ENCODE measurements at places on chromosomes 11 and 22.

GRCh38 chr22:41446057-41446501 is 522 bp downstream of the TOB2 start:
- DNase-seq: no peak

DNA sequence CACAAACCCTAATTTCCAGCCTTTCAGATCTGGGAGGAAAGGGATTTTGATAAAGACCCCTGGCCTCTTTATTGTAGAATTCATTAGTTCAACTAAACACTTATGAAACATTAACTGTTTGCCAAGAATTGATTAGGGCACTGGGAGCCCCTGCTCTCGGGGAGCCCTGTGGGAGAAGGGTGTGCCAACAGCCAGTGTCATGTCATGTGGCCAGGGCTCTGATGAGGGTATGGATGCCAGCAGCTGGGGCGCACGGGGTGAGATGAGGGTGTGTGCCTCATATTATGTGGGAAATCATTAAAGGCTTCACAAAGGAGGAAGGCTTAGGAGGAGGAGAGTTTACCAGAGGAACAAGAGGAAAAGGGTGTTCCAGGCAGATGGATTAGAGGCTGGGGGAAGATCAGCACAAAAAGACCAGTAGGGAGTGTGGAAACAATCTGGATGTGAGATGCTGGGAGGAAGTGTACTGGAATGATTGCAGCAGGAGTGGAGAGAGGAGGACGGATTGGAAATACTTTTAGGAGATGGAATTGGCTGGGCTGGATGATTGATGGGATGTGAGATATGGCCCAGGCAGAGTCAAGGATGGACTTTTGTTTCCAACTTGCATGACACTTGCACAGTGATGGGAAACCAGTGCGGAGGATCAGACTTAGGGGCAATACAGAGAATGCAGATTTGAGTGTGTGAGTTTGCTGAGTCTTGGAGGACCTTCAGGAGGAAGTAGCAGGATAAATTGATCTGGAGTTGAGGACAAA is 137.8 kb downstream of the CSNK2A3 start:
- DNase-seq: no peak

GRCh38 chr11:83093634-83094033 is 21.9 kb upstream of the RAB30 start:
- DNase-seq: no peak

GRCh38 chr22:48692734-48693376 is 1134.8 kb downstream of the BRD1 start:
- no peak for DNase-seq

DNA sequence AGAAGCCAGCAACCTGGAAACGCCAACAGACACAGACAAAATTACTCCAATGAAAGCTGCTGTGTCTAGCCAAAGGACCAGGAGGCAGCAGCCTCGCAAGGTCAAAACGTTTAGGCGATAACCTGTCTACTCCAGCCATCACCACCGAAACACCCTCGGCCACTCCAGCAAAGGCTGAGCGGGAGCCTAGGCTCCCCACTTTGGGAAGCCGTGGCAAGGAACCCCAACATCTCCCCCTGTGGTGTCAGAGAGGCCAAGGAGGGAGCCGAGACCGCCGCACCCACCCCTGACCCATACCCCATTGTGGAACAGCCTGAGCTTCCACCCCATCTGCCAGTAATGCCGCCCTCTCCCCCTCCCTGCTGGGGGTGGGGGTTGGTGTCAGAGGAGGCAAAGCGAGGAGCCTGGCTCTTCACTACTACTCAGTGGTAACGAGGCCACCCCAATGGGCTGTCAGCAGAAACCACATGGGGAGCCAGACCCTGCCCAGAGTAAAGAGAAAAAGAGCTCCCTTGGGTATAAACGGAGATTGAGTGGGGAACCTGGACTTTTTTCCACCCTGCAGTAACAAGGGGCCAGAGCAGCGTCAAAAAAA is 33.9 kb upstream of the SEPTIN5 start:
- no peak for DNase-seq

DNA sequence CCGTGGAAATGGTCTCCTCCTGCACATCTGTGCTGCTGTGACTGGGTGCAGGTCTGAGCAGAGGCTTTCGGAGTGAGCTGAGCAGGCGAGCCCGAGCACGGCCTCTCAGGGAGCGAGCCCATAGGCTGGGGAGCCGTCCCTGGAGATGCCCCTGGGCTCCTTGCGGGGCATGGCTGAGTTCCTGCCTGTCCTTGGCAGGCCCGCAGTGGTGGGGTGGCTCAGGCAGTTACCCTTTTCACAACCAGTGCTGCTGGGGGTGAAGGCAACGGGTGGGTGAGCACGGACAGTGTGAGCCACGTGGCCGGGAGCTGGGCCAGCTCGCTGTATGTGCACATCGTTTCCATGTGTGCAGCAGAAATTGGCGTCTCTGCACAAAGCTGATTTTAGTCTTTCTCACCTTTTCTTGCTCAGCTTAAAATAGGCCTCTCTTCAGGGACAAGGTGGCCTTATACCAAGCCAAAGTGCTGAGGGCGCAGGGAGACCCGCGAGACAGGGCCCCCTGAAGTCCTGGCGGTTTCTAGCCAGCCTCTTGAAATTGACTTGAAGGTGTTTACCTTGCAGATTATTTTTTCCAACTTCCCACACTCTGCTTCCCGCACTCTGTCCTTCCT is at the start of gene TP53AIP1:
Gene TP53AIP1 (minus strand): TSS at position 55 of the 611 bp plus-strand sequence. CDS start 5,053 bp downstream, outside the sequence.
- no peak for DNase-seq

DNA sequence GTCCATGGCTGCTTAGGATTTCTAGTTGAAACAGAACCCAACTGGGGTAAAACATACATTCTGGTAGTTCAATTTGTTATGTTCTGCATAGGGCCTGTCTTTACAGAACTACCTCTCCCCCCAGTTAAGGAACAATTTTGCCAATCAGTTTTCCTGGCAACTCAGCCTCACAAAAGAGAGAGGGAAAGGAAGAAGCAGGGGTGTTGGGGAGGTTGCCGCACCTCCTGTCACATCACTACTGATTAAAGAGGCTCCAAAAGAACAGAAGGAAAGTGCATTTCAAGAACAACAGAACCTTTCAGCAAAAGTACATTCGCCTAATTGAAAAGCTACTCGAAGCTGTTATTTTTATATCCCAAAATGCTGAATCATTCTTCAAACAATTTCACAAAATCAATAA is 217.6 kb downstream of the CADM1 start:
- no peak for DNase-seq

DNA sequence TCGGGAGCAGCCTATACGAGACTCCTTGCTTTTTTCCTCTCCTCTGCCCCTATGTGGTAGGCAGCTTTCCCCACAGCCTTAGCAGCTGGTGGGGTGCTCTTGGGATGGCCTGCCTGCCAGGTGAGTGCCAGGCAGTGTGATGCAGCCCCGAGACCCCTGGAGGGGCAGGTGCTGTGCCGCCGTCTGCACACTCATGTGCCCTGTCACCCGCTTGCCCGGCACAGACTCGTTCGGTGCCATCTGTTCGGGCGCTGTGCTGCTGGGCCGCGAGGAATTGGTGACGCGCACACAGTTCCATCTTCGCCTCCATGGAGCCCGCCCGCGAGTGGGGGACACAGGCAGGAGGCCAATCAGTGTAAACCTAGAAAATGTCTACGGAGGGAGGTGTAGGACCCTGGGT is 15.1 kb downstream of the TRMU start:
- DNase-seq: no peak

DNA sequence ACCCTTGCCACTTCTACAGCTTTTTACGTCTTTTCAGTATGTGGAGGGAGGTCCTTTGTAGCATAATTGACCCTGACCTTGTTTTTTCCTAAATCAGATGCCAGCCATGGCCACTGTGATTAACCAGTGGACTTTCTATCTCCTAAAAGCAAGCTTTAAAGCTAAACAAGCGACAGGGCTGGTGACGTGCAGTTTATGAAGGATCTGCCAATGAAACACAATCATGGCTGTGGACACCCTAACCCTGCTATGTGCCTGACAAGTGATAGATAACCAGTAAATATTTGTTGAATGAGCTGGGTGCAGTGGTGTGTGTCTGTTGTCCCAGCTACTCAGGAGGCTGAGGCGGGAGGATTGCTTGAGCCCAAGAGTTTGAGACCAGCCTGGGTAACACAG is 64.2 kb downstream of the LIF start:
- no peak for DNase-seq

- no peak for DNase-seq
Observed at GRCh38 chr11:34558673-34559072, 45.1 kb upstream of the ELF5 start.

- no peak for DNase-seq
Observed at GRCh38 chr22:42217019-42217751, 53.3 kb downstream of the TCF20 start.

GRCh38 chr22:37303821-37304274 is 21.5 kb downstream of the CYTH4 start:
- no peak for DNase-seq

GRCh38 chr11:123203934-123204333 is 8.9 kb upstream of the CLMP start:
- no peak for DNase-seq

GRCh38 chr11:22707119-22707899 is 40.9 kb downstream of the GAS2 start:
- no peak for DNase-seq

DNA sequence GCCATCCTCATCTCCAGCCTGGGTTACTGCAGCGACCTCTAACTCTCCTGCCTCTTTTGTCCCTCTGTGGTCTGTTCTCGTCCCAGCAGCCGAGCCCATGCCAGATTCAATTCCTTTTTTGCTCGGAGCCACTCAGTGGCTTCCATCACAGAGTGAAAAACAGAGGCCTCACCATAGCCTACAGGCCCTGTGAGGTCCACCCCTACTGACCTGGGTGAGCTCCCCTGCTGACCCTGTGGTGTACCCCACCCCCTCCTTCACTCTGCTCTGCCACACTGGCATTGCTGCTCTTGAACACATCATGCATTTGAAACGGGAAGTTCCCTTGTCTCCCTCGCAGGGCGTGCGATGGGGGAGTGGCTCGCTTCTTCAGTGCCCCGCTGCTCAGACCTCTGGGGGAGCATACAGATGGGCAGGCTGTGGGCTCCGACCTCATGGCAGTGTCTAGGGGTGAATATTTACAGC is 2.1 kb downstream of the AIP start:
- DNase-seq: no peak

DNA sequence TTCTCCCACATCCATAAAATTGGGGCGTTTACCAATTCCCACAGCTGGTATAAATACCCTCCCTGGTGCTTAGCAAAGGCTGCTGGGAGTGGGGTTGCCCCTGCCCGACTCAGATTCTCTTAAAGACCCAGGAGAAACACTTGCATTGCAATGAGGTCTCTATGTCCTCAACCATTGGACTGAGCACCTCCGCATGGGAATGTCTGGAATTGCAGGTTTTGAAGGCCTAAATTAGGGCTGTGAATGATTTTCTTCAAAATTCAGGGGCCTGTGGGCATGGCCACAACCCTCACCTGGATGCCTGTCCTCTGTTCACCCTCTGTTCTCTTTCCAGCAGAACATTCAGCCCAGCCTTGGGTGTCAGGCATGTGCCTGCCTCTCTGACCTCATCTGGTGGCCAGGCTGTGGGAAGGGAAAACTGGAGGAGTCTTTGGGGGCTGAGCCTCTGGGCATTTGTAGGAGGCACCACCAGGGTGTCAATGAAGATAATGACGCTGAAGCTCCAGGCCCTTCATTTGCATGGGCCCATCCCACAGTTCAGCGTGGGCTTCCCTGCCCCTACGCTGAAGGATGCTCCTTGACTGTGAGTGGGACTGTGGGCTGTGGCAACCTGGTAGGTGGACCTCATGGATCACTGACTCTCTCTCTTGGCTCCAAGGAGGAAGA is 52.7 kb upstream of the MYEOV start:
- DNase-seq: no peak

DNA sequence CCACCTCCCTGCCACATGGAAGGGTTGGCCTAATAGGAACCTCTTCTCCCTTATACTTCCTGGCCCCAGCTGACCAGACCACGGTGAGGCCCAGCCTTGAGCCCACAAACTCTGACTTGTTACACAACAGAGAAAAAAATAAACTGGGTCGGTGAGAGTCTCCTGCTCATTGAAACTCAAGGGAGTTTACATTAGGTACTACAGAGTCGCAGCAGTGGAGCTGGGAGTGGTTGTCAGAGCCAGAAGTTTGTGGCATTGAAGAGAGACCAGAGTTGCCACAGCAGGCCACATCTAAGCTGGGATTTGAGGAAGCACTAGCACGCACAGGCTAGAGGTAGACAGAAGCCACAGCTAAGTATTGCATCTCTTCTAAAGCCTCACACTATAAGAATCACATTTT is 296.2 kb downstream of the DDX10 start:
- DNase-seq: no peak

DNA sequence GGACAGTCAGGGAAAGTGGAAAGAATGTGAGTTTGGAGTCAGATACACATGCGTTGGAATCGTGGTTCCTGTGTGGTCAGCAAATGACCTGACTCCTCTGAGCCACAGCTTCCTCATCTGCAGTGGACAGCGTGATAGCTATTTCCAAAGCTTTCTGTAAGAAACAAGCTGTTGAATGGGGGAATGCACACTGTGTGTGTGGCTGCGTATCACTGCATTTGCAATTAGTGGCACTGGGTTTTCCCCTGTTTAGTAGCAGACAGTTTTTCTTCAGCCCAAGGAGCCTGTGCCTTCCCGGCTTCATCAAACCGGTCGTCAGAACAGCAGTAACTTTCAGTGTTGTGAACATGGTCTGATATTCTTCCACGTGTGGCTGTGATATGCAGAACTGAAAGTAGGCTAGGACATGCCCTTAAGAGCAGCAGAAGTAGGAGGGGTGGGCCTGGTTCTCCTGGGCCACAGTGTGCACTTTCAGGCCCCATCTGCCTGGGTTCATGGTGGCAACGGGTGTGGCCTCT is 121.5 kb downstream of the RRAS2 start:
- DNase-seq: no peak

DNA sequence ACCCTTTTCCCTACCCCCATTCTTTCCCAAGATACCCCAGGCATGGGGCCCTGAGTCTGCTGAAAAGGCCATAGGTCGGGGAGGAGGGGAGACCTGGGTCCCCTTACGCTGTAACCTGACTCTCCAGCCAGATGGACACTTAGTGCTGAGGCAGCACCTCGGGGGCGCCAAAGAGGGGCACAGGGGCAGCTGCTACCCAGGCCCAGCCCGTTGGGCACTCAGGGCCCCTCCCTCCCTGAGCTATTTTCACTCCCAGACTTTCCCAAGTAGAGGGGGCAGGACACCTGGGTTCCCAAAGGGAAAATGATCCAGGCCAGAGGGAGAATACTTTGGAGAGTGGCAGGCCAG is 933 bp downstream of the ACTN3 start:
- DNase-seq: no peak

DNA sequence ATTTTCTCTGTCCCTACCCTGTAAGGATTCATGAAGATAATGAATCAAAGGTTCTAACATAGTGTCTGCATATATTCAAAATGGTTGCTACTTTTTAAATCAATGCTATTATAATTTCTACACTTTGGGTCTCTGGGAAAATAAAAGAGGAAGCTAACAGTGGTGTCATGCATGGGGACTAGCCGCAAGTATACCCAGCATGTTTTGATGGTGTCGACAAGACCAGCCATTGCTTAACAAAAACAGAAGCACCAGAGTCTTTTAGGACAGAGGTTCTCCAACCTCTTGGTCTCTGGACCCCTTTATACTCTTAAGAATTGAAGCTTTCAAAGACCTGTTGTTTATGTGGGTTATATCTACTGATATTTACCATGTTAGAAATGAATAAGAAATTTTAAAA is 37.8 kb downstream of the RNF141 start:
- DNase-seq: no peak

- no peak for DNase-seq
Observed at GRCh38 chr22:33180356-33180755, 122.2 kb upstream of the SYN3 start.

All from neural crest cell (in vitro differentiated cells).